Muscle of back (tissue), 13 donors: ENCODE measurements at places on chromosomes 6 and 20.

- no peak for DNase-seq
Measured at GRCh38 chr6:70538376-70538775, 28.4 kb upstream of the SDHAF4 start.

- DNase-seq = no peak
Measured at GRCh38 chr6:129006724-129007514, 124.0 kb downstream of the LAMA2 start.

- DNase-seq = peak; percentile 70
Measured at GRCh38 chr6:117547688-117548621, 54.4 kb downstream of the GOPC start.

DNA sequence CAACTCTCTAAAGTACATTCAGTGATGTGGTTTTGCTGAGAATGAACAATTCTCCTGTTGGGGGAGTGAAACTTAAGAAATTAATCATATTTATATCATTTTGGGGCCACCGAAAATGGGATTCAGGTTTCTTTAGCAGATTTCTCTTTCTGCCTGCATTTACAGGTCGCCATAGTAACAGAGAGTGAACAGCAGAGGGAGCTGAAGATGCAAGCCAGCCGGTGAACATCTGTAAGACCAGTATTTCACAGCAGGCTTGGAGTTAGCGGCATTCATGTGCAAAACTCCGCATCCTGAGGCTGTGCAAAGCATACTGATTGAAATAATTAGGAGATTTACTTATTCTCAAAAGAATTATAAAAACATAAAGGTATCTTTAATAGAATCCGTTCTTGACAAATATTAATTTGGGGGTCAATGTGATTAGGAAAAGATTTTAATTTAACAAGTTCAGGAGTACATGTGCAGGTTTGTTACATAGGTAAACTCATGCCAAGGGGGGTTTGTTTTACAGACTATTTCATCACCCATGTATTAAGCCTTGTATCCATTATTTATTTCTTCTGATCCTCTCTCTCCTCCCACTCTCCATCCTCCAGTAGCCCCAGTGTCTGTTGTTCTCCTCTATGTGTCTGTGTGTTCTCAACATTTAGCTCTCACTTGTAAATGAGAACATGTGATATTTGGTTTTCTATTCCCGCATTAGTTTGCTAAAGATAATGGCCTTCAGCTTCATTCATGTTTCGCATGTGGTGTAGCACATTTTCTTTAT is 17.8 kb upstream of the HSF2 start:
- DNase-seq = peak; percentile 82

- no peak for DNase-seq
Measured at GRCh38 chr20:33282991-33283555, at the start of gene BPIFB1. BPIFB1 (plus strand) TSS chr20:33283214; CDS start chr20:33286074, 2,860 bp downstream.

DNA sequence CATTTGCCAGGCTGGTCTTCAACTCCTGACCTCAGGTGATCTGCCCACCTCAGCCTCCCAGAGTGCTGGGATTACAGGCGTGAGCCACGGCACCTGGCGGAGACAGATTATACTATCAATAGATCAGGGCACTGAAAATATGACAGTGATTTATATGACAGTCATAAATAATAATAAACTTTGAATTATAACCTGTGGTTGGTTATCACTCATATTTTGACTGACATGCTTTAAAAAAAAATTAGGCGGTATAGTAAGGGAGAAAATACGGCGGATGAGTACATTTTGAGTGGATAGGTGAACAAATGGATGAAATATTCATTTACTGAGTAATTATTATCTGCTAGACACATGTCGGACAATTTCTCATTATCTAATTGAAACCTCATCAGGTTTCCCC is 28.8 kb downstream of the TMEM244 start:
- DNase-seq = no peak

GRCh38 chr6:150925590-150925928 is 60.1 kb downstream of the MTHFD1L start:
- peak; percentile 46 for DNase-seq
